Central memory CD4-positive, alpha-beta T cell (primary cell): ENCODE measurements at places on chromosomes 1 and 21.

GRCh38 chr1:205530116-205530515 lies 25.6 kb downstream of the CDK18 start:
- no peak for DNase-seq

GRCh38 chr1:147243841-147244240 lies 1.4 kb downstream of the CHD1L start:
- DNase-seq: no peak

DNA sequence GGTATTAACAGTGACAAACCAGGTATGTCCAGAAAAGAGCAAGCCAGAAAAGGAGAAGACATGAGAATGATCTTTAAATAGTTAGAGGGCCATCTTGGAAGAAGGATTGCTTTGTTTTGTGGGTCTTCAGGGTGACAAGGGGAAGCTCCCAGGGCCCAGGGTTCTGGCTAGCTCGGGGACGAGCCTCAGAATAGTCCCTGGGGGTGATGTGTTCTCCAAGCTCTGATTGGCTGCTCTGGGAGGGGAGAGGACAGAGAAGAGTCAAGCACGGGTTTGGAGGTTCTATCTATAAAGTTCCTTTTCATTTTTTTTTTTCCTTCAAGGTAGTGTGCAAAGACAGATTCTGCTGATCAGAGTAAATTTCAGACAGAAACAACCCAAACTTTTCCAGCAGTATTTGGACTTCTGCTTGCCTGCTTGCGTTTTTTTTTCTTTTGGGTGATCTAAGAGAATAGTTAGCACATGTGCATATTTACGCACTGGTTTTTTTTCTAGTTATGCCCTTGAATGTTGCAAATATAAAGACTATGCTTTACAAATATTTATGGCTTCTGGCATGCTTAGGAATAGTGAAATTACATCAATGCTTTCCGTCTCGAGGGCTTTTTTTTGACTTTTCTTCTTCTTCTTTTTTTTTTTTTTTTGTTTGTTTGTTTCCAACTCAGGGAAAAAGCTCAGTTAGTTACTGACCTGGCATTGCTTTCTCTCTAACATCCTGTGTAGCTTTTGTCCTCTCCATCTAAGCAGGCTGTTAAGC lies 59.7 kb downstream of the ROR1 start:
- DNase-seq: no peak

DNA sequence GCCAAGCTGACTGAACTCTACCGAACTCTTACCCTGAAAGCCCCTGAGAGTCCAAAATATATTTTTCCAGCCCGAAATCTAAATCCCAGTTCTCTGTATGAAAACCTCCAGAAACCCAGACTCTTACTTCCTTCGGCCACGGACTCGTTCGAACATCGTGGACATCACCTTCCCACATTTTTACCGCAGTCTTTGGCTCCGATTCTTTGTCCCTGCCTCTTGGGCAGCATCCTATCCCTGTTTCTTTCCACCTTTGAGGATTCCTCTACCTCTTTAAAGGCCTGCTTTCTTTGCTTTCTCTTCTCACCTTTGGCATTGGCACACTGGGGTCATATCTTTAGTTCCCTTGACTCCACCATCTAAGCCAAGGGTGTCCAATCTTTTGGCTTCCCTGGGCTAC lies 932 bp upstream of the USP24 start:
- DNase-seq: no peak

GRCh38 chr1:20168564-20169491 lies 17.1 kb upstream of the UBXN10 start:
- DNase-seq: no peak

DNA sequence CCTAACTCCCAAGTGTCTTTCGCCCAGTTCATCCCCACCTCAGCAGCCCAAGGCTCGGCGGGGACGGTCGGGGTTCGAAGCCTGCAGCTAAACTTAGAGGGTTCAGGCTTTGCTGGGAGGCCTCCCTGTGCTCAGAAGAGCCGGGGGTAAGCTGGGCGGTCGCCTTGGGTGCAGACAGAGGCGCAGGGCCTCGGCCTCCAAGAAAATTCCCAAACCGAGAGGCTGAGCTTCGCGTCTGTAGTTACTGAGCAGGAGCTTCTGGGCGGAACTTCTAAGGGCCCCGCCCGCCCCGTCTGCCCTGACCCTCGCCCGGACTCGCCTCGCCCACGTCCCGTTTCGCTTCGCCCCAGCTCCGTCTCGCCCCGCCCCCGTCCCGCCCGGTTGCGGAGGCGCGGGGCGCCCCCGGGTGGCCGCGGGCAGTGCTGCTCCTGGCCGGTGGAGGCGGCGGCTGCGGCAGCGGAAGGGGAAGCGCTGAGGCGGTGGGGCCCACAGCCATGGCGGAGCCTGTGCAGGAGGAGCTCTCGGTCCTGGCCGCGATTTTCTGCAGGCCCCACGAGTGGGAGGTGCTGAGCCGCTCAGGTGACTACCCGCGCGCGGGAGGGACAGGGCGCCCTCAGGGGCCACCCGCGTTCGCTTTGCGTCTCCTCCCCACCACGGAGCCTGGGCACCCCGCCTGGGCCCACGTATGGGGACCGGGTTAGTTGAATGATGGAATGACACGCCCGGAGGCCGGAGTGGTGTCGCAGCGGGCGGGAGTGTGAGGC lies at the start of gene RWDD3:
RWDD3 (plus strand) TSS at position 474 of the 764 bp plus-strand sequence; CDS start at position 495, 21 bp downstream.
- peak; percentile 92 for DNase-seq
